ENCODE measurements at places on chromosomes 7 and 10. TPM values are rescaled to one million over a fixed set of nuclear protein-coding genes. Genes with fewer than 3 reads are reported as not detected.

- no peak for DNase-seq
These were observed 93.6 kb downstream of the RGS10 start for GRCh38 chr10:119448628-119449584.

DNA sequence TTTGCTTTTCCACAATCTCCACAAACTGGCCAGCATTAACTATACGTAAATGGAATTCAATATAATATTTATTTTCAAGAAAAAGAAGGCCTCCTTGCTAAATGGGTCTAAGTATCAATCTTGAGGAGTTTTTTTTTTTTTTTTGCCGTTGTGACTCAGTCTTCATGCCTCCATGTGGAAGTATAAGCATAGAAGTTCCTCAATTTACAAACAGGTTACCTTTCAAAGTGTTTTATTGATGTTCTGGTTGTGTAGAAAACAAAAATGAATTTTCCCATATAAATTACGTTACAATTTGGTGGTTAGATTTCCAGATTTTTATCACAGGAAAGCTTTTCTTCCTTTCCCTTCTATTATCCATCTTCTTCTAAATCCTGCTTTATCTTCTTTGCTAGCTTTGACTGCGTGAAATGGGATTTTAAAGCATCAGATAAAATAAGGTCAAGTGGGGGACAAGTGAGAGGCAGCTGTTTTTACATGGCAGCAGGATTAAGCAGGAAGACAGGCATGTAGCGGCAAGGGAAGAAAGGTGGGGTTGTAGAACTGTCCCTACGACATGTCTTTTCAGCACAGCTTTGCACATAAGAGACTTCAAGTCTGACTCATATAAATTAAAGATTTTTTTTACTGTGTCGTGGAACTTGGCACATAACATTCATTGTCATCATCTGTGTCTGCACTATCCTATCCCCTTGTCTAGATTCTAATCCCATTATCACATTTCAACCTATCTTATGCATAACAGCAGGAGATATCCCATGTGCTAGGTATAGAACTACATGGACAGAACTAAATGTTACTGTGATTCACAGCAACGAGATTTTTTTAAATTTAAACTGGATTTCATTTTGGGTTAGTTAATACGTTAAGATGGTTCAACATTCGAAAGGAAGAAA is 135.3 kb upstream of the FAM3C start:
- DNase-seq = no peak

DNA sequence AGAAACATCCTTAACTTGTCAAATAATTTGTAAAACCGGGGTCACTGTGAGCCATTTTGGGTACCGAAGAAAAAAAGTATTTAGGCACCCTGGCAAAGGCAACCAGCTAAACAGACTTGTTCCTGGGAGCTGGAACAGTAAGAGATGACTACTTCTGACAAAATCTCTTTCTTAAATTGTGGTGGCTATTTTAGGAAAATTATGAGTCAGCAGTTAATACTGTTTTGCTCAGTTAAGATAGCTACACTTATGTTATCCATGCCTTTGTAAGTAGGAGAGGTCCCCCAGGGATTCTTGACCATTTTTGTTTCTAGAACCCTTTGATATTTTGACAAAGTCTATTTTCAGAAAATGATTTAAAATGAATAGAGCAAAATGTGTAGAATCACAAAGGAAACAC is 68.7 kb downstream of the TAX1BP1 start:
- DNase-seq = no peak

DNA sequence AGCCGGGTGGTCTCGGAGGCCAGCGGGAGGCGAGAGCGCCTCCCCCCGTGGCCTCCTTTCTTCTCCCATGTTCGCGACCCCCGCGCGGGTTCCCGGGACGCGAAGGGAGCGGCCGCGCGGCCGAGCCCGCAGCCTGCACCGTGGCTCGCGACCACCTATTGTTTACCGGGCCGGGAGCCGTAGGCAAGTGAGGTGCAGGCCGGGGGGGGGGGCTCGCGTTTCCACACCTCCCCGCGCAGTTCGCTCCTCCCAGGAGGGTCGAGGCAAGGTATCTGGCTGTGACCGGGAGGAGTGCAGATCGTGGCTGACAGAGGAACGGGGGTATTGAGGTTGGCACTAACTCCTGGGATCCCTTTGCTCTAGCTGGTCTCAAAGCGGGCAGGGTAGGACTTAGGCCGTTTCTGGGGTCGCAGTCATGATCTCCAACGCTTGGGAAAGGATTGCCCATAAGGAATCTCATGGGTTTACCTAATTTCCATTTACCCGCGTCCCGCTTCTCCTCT is 734 bp downstream of the PTPN12 start:
- no peak for DNase-seq

- no peak for DNase-seq
These were observed 173.9 kb upstream of the STK17A start for GRCh38 chr7:43408981-43409380.

GRCh38 chr7:7805511-7806153 is 87.2 kb upstream of the RPA3 start:
- no peak for DNase-seq

DNA sequence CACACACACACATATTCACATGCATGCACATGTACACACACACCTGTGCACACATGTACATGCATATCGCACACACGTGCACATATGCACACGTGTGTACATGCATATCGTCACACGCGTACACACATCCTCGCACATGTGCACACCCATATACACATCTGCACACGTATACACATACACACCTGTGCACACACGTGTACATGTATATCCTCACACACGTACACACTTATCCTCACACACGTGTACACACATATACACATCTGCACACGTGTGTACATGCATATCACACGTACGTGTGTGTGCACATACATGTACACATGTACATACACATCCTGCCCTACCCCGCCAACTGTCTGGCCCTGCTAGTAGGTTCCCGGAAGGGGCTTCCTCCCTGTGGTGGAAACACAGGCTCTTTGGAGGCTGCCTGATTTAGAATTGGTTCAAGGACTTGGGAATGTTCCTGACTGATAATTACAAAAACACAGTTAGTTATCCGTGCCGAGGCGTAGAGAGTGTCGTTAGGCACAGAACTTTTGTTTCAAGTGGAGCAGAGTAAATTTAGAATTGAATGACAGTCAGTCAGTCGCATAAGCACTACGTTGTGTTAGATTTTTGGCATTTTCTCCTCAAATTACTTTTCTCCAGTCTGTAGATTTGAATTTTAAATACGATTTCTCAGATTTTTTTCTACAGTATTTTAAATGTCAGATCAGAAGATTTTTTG is 18.5 kb upstream of the PRKAR1B start:
- DNase-seq = no peak

- no peak for DNase-seq
These were observed 465.3 kb downstream of the PLXDC2 start for GRCh38 chr10:20281579-20281978.

Gene GPR85
- 0.92 TPM for total RNA-seq

Gene OGDHL
- 0.26 TPM for total RNA-seq

Gene AGR2
- total RNA-seq = not detected

Gene TCF7L2
- total RNA-seq = 1.9 TPM

Gene SAMD8
- 32.0 TPM for total RNA-seq
